ENCODE measurements at places on chromosomes 7 and 10.

GRCh38 chr7:47601881-47602249 lies 20.0 kb upstream of the TNS3 start:
- DNase-seq: no peak

GRCh38 chr10:27564880-27565279 lies 60.8 kb downstream of the RAB18 start:
- no peak for DNase-seq

GRCh38 chr7:140350056-140350455 lies 48.3 kb downstream of the SLC37A3 start:
- no peak for DNase-seq

DNA sequence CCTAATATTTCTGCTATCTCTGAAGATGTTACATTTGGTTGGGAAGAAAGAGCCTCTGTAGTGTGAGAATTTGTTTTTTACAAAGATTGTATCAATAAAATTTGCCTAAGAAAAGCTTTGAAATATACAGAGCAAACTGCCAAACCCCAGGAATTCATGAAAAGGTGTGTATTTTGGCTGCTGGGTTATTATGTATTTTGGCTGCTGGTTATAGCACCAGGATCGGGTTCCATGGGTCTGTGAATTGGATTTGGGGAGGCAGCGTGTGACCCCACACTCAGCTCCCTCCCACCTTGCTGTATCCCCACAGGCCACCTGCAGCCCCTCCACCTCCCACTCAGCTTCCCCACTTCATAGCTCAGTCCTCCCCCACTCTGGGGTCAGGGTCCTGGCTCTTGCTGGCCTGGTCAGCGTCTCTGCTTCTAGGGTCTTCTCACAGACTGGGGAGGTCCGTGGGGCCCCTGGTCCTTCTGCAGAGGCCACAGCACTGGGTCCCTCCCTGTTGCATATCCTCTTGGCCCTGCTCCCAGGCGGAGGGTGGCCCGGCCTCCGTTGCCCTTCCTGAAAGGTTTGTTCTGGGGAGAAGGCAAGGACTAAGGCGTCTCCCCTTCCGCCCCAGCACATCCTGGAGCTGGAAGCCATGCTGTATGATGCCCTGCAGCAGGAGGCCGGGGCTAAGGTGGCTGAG lies 24.0 kb upstream of the DPYSL4 start:
- DNase-seq: no peak

All from stimulated activated CD4-positive, alpha-beta T cell treated with anti-CD3 and anti-CD28 coated beads, Interleukin-4, amount 100 ng/mL, for 4 hours (primary cell).